ENCODE measurements at places on chromosomes 5 and 9.

DNA sequence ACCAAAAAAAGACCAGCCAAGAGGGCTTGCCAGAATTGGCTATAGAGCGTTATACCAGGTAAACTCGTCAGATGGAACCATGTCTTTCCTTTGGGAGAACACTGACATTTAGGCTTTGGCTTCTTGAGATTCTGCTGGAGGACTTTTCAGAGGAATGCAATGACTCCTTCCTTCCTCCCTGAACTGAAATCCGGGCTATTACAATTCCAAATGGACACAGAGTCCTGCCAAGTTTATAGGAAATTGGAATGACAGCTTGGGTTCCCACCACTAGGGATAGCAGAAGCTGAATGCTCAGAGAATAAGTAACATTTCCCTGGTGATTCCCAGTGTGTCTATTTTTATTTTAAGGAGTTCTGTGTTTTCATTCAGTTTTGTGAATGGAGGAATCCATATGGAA is 143.0 kb downstream of the FGF1 start:
- no peak for DNase-seq

DNA sequence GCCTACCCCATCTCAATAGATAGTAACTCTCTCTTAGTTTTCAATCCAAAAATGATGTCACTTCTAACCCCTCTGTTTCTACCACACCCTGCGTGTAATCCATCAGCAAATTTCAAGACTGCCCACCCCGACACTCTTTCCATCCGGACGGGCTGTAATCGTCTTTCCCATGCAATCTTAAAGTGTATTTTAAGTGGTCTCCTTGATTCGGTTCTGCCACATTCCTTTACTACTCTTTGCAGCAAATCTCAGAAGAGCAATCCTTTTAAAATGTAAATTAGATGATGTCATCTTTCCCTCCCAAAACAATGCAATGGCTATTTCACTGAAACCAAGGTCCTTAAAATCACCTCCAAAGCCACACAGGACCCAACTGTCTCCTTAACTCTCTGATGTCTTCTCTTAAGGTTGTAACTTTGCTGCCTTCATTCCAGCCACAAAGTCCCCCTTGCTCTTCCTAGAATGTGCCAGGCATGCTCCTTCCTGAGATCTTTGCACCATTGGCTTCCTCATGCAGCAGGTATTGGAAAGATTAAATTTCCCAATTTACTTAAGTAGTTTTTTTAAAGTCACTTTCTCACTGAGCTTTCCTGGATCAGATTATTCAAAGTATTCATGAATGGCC is 932.5 kb upstream of the WWC1 start:
- no peak for DNase-seq

DNA sequence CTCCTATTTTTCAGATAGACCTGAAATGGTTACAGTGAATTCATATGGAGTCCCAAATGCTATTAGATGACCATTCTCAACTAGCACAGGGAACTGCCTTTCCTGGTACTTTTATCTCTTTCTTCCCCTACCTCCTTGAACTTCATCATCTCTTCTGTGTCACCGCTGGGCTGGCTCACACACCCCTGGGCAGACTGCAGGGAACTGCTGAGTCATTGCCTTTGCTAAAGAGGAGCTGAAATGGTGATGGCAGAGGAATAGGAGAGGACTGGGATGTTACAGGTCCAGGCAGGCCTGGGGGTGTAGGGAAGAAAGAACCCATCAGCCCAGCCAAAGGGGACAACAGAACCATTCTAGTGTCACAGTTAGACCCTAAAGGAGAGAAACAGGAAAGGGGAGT is 322.3 kb downstream of the ASTN2 start:
- DNase-seq = no peak

GRCh38 chr5:72698481-72698880 is 118.0 kb upstream of the TNPO1 start:
- DNase-seq = no peak

DNA sequence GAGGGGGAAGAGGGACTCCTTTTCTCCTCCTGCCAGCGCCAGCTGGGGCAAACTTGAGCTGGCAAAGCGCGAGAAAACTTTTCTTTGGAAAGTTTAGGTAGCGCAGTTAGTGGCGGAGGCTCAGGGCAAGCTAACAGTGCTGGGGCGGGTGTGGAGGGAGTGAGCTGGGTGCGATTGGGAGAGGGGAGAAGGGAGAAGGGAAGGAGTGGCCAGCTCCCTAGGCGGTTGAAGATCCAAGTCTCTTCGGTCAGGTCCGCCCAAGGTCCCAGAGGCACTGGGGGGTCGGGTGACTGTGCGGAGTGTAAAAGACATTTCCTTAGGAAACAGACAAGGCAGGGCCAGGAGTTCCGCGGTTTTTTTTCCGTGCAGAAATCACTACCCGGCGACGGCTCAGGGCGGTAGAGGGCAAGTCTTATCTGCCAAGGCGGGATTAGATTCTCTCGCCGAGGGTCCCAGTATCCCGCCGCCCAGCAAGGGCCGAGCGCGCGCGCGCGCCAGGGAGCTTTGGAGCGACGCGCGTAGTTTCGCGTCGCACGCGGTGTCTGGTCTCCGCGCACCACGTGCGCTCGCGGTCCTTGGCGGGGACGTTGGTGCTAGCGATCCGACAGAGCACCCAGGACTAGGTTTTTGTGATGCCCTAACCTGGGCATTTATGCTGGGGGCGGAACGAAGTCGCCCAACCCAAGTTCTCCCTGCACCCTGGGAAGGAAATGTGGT is 33.6 kb upstream of the NFIB start:
- no peak for DNase-seq

GRCh38 chr9:124274738-124275137 is 17.0 kb downstream of the NEK6 start:
- no peak for DNase-seq
